Right ventricle myocardium inferior (tissue), 1 donor: ENCODE measurements at places on chromosomes 1 and 21. TPM values are rescaled to one million over a fixed set of nuclear protein-coding genes. Genes with fewer than 3 reads are reported as not detected.

The INSRR gene
- total RNA-seq, result 0.46 TPM

- DNase-seq, result no peak
Observed at GRCh38 chr21:31914472-31914871, 41.7 kb downstream of the HUNK start.

- no peak for DNase-seq
Observed at GRCh38 chr21:31142600-31142999, 104.3 kb upstream of the KRTAP19-8 start.

The CLCA4 gene
- not detected for total RNA-seq

- no peak for DNase-seq
Observed at GRCh38 chr1:30915491-30916230, 7.1 kb upstream of the SDC3 start.

DNA sequence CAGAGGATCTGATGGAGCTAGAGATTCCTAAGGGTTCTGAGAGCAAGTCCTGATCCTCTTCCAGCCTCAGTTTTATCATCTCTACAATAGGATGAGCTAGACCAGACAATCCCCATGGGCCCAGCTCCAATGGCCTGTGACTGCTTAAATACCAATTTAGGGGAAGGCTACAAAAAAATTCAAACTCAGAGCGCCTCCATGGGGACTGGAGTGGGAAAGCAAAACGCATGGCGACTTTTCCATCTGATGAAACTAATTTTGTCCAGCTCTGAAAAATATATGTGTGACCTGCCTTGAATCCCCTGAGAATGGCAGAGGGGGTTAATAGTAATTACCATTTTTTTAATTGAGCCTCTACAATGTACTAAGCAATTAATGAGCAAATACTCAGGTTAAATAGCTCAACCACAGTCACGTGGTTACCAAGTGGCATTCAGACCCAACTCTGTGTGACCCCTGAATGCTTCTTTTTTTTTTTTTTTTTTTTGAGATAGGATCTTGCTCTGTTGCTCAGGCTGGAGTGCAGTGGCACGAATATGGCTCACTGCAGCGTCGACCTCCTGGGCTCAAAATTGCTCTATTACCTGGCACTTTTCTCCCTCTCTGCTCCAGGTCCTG lies 8.4 kb downstream of the EXTL1 start:
- no peak for DNase-seq

The LDLRAD1 gene
- not detected for total RNA-seq

GRCh38 chr1:231410036-231410612 lies 12.0 kb downstream of the EGLN1 start:
- DNase-seq, result no peak

DNA sequence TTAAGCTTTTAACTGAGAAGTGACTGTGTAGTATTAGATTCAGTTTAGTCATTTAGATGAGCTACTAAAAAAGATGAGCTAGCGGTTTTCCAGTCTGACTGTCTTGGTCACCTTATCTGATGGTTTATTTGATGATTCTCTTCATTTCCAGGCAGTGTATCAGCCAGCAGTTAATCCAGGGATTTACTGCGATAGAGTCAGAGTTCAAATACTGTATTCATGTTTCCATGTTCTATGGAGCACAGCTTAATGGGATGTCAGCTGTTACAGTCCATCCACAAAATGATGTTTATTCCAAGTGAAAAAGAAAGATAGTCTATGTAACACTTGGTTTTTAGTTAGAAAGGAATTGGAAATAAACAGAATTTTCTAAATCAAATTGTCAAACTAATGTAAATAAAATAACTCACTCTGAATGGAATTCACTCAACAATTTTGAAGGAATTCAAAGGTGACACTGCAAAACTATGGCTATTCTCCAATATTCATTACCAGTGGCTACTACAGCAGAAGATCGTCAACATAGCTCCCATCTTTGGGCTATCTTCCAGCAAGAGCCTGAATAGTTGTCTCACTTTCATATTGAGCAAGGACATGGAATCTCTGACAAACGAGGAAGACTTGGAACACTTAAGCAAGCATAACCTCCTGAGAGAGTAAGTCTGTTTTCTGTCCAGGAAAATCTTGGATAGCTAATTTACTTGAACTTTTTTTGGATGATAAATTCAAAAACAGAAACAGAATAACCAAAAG lies 54.6 kb upstream of the DPT start:
- no peak for DNase-seq

The PLCH2 gene
- 0.46 TPM for total RNA-seq

The TP73 gene
- total RNA-seq, result 0.14 TPM

DNA sequence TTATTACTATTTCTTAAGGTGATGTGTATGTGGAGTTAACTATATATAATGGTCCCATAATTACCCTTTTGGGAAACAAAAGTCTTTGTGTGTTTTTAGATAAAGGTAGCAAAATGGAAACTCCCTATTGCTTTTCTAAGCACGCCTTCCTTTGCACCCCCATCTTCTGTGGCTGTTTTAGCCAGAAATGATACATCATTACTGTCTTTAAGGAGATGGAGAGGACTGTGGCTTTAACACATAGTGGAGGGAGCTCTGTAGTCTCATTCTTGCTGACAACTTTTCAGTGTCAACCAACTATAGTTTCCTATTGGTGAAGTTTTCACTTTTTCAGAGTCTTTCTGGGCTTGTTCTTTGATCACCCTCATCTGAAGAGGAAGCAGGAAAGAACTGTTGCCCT lies 1.0 kb downstream of the APOBEC4 start:
- DNase-seq, result no peak

DNA sequence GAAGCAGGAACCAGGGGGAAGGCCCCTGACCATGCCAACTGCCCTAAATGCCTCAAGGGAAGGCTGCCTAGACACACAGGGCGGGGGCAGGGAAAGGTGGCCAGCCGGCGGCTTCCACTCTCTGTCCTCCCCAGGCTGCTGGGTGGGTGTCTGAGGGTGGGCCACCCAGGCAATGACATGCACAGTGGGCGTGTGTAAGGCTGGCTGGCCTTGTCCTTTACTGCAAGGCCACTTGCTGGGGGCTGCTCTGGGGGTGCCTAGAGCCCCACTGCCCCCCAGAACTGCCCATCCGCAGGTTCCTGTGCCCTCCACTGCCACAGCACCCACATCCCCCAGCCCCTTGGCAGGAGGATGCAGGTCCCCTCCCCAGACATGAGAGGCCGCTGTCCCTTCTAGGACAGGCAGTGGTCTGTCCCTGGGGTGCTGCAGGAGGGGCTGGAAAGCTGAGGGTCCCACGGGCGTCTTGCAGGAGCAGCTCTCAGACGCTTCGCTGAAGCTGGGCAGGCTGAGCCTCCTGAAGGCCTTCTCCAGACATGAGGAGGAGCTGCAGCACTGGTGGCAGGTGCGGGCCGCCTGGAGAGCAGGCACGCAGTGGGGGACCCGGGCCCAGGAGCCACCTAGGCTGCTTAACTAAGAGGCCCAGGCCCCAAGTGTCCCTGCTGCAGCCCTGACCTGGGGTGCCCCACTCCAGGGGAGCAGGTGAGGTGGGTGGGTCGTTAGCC lies 10.1 kb downstream of the CCDC27 start:
- DNase-seq, result peak; percentile 57

- DNase-seq, result no peak
Observed at GRCh38 chr1:240824238-240824637, 212.3 kb upstream of the GREM2 start.

DNA sequence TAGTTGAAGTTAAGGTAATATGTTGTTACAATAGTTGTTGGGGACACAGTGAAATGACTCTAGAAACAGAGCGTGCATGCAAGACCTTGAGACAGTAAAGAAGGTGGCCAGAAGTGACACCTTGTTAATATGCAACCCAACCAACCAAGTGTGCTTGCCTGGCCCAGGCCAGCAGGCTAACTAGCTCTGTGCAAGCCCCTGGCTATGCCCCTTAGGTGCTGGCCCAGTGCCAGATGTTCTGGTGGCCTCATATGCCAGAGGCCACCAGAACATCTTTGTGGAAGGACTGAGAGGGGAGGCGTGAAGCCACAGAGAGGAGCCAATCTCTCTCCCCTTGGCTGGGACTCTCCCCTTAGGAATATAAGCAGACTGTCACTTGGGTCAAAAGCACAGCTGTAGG lies 111.2 kb upstream of the JUN start:
- no peak for DNase-seq

GRCh38 chr1:38486085-38486484 lies 373.5 kb downstream of the RRAGC start:
- no peak for DNase-seq

The CDC42BPA gene
- 37.2 TPM for total RNA-seq

- DNase-seq, result no peak
Observed at GRCh38 chr1:214637722-214638458, 34.9 kb downstream of the CENPF start.

The FOXD2 gene
- 0.05 TPM for total RNA-seq

DNA sequence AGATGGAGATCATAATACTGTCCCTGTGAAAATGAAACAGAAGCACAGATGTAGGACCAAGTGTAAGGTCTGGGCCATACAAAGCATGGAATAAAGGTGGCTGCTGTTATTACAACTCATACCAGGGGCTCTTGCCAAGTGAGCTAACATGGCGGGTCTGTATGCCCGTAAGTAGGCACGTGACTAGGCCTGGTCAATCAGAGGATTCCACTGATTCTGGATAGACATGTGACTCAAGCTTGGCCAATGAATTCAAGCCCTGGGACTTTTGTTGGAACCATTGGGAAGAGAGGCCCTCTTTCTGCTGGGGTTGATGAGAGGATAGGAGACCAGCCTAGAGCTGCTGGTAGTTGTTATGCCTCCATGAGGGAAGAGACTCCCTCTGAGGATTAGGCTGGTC lies 47.8 kb upstream of the WNT4 start:
- no peak for DNase-seq

- no peak for DNase-seq
Observed at GRCh38 chr1:76142771-76143540, 68.4 kb downstream of the ST6GALNAC3 start.

- DNase-seq, result no peak
Observed at GRCh38 chr21:37374027-37374426, 7.5 kb downstream of the DYRK1A start.

DNA sequence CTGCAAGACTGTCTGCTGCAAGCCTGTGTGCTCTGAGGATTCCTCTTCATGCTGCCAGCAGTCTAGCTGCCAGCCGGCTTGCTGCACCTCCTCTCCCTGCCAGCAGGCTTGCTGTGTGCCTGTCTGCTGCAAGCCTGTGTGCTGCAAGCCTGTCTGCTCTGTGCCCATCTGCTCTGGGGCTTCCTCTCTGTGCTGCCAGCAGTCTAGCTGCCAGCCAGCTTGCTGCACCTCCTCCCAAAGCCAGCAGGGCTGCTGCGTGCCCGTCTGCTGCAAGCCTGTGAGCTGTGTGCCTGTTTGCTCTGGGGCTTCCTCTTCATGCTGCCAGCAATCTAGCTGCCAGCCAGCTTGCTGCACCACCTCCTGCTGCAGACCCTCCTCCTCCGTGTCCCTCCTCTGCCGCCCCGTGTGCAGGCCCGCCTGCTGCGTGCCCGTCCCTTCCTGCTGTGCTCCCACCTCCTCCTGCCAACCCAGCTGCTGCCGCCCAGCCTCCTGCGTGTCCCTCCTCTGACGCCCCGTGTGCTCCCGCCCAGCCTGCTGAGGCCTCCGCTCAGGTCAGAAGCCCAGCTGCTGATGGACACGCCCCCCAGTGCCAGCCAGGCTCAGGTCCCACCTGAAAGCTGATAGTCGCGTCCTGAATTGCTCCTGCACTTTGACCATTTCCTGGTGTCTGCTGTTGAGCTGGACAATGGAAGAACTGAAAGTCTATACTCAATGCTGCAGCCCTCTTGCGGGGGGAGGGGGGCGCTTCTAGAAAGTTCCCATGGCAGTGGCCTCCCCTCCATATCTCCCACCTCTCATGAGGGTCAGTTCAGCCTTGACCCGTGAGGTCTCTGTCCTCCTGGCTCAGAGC lies 1.2 kb downstream of the KRTAP10-4 start:
- no peak for DNase-seq

DNA sequence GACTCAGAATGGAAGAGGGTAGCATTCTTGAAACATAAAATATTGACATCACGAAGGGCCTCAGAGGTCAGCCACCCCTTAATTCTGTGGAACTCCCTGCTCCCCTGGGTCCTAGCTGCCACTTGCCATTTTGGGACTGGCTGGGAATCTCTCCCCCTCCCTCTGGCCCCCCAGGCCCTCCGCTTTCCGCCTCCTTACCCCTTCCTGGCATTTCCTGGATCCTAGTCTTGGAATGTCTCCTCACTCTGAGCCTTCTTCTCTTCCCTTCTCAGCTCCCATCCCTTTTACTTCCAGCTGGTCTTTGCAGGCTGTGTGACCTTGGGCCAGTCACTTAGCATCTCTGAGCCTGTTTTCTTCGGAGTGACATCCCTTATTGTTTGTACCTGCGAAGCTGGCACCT lies 4.5 kb downstream of the PADI1 start:
- DNase-seq, result no peak

DNA sequence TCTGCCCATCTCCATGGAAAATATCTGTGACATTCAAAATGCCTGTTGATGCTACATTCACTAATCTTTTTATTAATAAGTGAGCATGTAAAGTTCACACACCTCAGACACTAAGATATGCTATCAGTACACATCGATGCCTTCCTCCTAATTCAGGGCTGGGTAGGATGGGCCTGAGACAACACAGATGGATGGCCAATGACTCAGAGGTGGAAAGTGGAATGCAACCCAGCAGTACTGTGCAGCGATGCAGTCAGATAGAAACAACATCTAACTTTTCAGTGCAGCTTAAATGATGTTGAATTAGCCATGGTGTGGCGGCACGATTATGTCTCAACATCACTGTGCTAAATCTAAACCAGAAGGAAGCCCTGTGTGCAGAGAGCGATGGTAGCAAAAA lies 161.6 kb upstream of the KCNJ15 start:
- no peak for DNase-seq

The NBPF4 gene
- not detected for total RNA-seq

- no peak for DNase-seq
Observed at GRCh38 chr1:47172782-47173181, 17.1 kb downstream of the PDZK1IP1 start.

DNA sequence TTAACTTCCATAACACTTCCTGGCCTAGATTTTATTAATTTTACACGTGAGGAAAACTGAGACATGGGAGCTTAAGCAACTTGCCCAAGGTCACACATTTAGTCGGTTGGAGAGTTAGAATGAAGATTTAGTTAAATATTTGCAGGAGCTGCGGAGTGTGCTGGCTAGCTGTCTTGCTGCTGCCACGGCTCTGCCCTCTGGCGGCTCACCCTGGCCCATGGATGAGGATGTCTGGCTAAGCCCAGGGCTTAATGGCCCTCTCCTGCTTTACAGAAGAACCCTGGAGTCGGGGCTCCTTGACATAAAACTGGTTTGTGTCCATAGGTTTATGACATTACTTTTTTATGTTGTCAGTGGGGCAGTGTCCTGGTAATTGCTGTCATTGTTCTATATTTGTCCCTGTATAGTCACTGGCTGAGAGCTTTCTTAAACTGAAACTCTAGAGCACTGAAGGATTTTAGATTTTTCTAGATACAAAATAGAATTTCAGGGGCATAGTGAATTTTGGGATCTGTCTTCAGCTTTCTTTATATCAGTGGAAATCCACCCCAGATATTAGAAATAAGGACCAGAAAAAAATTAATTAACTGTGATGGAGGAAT lies 88.9 kb upstream of the WLS start:
- peak; percentile 72 for DNase-seq

DNA sequence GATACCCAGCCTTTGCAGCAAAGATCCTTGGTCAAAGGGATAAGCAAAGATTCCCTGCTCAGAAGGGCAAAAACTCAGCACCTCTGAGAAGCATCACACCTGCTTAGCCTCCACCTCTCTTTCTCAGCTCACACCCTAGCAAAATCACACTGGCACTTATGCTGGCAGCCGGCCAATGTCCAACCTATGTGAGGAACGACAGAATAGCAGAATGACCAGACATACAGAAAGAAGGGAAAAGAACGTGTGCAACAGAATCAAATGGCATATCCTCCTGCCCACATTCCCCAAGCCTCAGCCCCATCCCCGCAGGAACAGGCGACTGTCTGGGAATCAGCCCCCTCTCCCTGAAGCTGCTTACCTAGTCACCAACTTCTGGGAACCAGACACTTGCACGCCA lies 664 bp upstream of the ADORA3 start:
- DNase-seq, result no peak

The OR2L8 gene
- total RNA-seq, result not detected
